ENCODE measurements at places on chromosomes 4 and X.

DNA sequence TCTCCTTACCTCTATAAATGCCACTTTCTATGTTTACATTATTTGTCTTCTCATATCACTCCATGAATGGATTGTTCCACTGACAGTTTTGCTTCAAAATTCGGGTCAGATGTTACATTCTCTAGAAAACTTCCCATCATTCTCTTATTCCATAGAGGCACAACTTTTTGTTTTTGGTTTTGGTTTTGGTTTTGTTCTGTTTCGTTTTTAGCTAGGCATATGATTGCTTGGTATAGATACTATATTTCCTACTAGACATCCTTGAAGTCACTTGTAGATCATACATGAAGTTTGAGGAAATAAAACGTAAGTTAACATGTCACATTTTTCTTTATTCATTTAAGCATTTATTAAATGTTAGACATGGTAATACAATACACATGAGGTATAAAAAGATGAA lies 961.0 kb downstream of the PCDH18 start:
- H3K36me3 ChIP-seq = no peaks in the 10 kb centered on the region
- H3K27me3 ChIP-seq = no peaks in the 10 kb centered on the region
- no peak for DNase-seq
- no peak overlapping the region for H3K27ac ChIP-seq

DNA sequence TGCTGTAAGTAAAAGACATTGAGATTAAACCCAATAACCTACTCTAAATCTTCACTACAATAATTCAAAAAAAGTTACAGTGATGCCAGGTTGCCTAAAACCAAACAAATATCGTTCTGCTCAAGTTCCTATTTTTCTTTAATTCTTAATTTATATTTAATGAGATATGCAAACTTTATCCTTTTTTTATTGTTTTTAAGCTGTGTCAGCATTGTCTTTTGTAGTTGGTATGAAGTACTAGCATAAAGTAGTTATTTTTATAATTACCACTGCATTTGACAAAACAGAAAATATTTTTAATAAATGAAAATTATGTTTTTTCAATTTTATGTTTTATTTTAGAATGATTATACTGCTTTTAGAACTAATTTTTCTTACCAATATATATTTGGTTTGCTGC lies 1431.1 kb upstream of the PCDH7 start:
- no peaks in the 10 kb centered on the region for H3K4me1 ChIP-seq
- H3K4me3 ChIP-seq = no peak overlapping the region
- no peak overlapping the region for H3K27ac ChIP-seq

DNA sequence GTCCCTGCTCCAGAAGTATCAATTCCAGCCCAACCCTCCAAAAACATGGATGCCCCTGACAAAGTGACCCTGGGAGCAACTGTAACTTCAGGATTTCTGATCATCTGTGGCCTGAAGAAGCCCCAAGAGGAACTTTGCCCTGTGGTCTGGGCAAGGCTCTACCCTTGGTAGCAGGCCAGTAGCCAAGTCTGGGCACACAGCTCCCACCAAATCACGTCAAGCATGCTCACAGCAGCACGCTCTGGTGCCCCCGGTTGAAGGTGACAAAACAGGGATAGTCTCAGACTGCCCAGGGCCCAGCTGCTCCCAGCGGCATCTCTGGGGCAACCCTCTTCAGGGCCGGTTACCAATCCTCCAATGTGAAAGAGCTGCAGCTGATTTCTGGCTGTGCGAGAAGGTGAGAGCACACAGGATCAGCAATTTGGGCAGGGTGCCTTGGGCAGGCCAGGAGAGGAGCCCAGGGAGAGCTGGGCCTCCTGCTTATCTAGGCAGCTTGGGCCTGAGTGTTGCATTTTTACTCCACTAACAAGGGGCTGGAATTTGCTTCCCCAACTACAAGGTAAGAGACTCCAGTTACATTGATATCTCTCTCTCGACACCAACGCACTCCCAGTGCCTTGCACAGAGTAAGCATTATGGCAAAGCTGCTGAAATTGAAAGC lies 418.1 kb downstream of the BCOR start:
- no peaks in the 10 kb centered on the region for H3K27me3 ChIP-seq
- no peak overlapping the region for H3K4me3 ChIP-seq
- no peaks in the 10 kb centered on the region for H3K36me3 ChIP-seq
- no peak overlapping the region for H3K27ac ChIP-seq

DNA sequence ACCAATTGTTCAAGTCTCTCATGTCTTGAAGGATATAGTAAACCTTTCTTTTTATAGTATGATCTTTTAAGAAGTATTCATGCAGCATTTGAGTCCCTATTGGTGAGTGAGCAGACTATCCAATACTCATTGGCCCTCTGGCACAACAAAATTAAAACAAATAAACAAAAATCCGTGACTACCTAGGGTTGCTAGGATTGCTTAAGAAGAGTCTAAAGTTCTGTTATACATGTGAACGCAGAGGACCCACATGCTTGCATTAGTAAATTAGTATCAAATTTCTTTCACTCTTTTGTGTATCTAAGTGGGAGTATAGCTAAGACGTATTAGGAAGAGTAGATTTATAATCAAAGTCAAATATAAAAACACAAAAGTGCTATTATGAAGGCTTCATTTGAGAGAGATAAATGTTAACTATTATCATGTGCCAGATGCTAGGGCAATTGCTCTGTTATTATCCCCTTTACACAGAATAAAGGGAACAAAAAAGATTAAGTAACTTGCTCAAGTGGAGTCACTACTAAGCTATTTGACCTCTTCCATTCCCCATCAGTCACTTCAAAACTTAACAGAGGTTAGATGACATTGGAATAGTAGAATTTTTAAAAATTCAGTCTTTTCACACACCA lies 29.2 kb upstream of the LARP1B start:
- no peak overlapping the region for H3K27ac ChIP-seq
- no peaks in the 10 kb centered on the region for H3K4me1 ChIP-seq

DNA sequence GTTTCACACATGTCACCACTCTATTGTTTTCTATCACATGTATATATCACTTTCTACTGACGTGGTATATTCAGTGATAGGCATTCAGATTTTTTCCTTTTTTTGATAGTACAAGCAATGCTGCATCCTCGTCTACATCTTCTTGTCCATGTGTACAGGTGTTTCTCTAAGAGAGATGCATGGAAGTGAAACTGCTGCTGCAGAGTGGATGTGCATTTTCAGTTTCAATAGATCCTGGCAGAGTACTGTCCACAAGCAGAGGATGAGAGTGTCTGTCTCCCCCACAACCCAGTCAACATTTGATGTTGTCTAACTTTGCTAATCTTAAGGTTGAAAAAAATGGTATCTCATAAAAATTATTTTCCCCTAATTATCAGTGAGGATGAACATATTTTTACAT lies 194.0 kb upstream of the CASK start:
- H3K4me3 ChIP-seq = no peak overlapping the region
- H3K27me3 ChIP-seq = no peaks in the 10 kb centered on the region

DNA sequence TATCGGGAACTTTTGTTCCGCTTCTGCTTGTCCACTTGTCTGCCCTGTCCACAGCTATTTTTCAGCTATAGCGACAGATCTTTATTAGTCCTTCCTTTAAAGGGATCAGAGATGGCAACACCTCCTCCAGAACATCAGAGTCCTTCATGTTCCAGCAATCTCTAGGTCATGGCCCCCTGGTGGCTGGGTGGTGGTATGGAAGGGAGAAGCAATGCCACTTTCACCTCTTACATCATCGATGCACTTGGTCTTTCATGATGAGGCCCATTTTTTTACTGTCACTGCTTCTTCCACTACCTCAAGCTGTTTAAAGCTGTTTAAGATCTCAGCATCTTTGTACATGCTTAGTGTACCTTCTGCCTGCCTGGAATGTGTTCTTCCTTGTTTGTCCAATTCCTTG lies 106.7 kb downstream of the ARHGAP6 start:
- H3K4me1 ChIP-seq = no peaks in the 10 kb centered on the region
- H3K27ac ChIP-seq = no peak overlapping the region
- H3K36me3 ChIP-seq = no peaks in the 10 kb centered on the region
- peak; percentile 41 for DNase-seq

DNA sequence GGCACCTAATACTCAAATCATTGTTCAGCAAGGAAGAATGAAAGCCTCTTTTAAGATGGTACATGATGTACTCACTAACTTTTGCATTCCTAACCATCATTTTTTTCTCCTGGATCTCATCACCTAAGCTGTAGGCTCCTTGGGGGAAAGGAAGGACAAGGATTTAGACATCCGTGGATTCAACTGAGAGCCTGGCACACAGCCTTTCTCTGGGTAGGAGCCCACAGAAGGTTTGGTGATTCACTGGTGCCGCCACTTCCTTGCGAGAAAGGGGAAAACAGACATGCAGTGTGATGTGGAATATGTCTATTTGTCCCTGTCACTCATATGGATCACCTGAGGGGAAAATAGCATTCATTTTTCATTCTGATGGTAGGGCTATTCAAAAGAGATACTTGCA lies 147.3 kb downstream of the PCDH7 start:
- no peak overlapping the region for H3K27ac ChIP-seq
- H3K36me3 ChIP-seq = no peaks in the 10 kb centered on the region
- no peaks in the 10 kb centered on the region for H3K27me3 ChIP-seq
- H3K4me1 ChIP-seq = no peaks in the 10 kb centered on the region

- H3K4me1 ChIP-seq = no peaks in the 10 kb centered on the region
- H3K27ac ChIP-seq = no peak overlapping the region
- no peak for DNase-seq
Measured at GRCh38 chrX:129007631-129008030, 515.7 kb downstream of the SMARCA1 start.

DNA sequence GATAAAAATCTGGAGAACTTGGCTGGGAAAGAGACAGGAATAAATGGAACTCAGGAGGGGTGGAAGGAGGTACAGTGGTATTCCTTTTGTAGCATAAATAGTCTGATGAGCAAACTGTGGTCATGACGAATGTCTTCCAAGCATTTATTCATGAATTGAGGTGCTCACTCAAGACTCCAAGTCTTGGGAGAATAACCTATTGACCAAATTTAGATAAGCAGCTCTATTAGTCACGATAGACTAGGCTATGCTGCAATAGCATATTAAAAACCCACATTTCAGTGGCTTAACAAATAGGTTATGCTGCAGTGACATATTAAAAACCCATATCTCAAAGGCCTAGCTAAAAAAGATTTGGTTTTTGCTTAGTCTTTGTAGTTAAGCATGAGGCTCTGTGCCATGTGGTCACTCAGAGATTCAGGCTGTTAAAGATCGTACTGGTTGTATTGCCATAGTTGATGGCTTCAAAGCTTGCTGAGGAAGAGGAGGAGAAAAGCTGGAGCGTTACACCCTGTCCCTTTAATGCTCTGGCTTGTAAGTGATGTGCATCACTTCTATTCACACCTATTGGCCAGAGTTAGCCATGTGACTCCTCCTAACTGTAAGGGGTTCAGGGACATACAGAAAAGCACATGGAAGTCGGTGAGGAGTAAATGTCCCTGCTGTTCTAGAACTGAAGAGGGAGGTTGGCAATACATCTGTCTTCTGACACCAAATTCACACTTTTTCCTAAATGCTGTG lies 24.5 kb upstream of the CCDC149 start:
- no peaks in the 10 kb centered on the region for H3K36me3 ChIP-seq
- no peak for DNase-seq
- no peaks in the 10 kb centered on the region for H3K4me1 ChIP-seq
- H3K27me3 ChIP-seq = no peaks in the 10 kb centered on the region

DNA sequence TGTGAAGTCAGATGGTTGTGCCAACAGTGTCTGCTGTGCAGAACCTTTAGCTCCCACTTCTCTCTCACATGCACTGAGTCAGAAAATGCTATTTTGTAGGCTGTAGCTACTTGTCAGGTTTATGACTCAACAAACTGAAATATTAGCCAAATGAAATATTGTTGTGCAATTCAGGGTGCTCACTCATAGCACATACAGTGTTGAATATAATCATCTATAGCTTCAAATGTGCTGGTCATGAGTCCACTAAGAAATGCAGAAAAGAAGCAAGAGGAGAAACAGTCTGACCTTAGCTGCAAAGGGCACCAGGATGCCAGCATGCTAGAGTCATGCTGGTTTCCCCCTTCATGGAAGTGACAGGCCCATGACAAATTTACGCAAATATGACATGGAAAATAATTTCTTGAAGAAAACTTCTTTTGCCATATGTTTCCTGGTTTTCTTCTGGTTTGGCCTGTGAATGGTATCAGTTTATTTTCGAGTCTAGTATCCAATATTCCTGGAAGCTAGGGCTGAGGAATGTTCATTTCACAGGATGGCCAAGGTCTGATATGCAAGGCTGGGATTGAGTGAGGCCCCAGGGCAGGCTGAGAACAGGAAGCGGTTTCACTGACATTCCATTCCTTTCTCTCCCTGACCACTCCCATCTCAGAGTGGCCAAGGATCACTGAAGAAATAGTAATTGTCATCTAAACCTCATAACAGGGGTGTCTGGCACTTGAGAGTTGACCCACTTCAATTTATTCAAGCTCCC lies 10.3 kb upstream of the CXCL2 start:
- no peak overlapping the region for H3K27ac ChIP-seq
- H3K36me3 ChIP-seq = no peaks in the 10 kb centered on the region
- no peaks in the 10 kb centered on the region for H3K27me3 ChIP-seq
- no peak for DNase-seq
- no peak overlapping the region for H3K4me3 ChIP-seq

GRCh38 chrX:38654302-38654701 lies 93.0 kb downstream of the TSPAN7 start:
- H3K4me1 ChIP-seq = no peaks in the 10 kb centered on the region
- no peaks in the 10 kb centered on the region for H3K27me3 ChIP-seq
- H3K4me3 ChIP-seq = no peak overlapping the region
- no peaks in the 10 kb centered on the region for H3K36me3 ChIP-seq

GRCh38 chr4:182683661-182684060 lies 233.5 kb downstream of the DCTD start:
- H3K4me3 ChIP-seq = no peak overlapping the region
- no peaks in the 10 kb centered on the region for H3K36me3 ChIP-seq
- H3K27ac ChIP-seq = no peak overlapping the region

DNA sequence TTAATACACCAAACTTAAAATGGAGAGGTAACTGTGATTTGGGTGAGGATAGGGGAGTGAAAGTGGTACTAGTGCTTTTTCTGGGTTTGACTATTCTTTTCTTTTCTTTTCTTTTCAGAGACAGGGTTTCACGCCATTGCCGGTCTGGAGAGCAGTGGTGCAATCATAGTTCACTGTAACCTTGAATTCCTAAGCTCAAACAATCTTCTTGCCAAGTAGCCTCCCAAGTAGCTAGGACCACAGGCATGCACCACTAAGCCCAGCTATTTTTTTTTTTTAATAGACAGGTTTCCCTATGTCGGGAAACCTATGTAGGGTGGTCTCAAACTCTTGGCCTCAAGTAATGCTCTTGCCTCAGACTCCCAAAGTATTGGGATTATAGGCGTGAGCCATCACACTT lies 3.0 kb upstream of the ARMCX4 start:
- H3K4me1 ChIP-seq = no peaks in the 10 kb centered on the region
- no peaks in the 10 kb centered on the region for H3K27me3 ChIP-seq
- no peak for DNase-seq
- H3K36me3 ChIP-seq = no peaks in the 10 kb centered on the region

DNA sequence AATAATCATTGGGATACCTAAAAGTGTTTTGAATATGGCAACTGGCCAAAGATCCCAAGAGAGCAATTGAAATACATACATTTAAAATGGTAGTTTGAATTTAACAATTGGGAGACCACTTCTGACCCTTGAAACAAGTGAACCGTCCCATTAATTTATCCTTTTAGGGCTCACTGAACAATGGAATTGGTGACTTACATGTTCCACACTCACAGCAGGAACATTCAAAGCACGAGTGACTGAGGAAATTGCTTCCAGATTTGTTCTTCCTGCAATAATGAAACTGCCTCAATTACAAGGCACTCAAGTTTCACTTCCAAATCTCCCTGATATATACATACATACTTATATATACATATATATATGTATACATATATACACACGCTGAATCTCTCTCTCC lies 20.6 kb downstream of the SLC39A8 start:
- H3K27me3 ChIP-seq = no peaks in the 10 kb centered on the region
- no peaks in the 10 kb centered on the region for H3K4me1 ChIP-seq
- DNase-seq = no peak
- H3K27ac ChIP-seq = no peak overlapping the region
- no peaks in the 10 kb centered on the region for H3K36me3 ChIP-seq
